Stimulated activated naive CD4-positive, alpha-beta T cell (primary cell): ENCODE measurements at places on chromosomes 6 and 20.

GRCh38 chr6:46733341-46733801, 1.8 kb downstream of the PLA2G7 start:
- DNase-seq = no peak

DNA sequence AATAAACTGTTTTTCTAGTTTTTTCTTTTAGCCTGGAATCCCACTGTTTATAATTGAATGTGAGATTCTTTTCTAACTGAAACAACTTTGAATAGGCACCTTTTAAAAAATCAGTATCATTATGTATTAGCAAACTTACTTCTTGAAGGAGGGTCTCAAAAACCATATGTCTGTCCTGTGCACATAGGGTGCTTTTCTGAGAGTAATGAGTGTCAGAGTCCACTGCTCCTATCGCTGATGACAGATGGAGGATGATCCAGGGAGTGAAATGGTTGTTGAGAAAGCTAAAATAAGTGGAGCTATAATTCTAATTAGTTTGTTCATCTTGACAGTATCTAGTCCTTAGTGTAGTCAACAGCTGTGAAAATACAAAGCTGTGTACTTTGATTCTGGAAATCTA, 35.8 kb downstream of the MEI4 start:
- no peak for DNase-seq

GRCh38 chr6:159981403-159982245, 12.7 kb downstream of the IGF2R start:
- DNase-seq = peak; percentile 32

DNA sequence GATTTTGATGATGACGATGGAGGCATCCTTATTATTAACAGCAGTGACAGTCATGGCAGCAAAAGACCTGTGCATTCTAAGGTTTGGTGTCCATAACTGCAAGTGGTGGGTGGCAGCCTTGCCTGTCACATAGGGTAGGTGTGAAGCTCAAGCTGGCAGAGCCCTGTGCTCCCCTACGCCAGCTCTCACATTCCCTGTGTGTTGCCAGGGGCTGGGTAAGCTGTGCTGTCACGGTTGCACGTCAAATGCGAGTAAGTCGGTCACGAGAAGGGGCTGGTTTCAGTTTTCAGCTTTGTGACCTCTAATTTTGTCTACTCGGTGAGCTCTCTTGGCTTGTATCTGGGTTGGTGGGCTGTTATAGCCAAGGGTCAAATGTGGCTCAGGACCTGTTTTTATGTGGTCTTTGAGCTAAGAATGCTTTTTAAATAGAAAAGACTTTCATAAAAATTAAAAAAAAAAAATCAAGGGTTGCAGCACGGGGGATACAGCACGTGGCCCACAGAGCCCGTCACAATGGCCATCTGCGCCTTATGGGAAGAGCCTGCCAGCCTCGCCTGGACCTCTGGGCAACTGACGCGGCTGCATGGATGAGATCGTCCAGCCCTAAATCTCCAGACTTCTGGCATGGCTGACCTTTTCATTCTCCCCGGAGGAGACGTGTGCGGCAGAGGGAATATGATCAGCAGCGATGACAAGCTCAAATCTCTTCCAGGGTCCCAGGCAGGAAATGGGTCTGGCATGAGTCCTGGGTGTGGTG, 148.5 kb downstream of the PHACTR3 start:
- no peak for DNase-seq

GRCh38 chr6:157929076-157929475, 52.6 kb upstream of the SYNJ2 start:
- no peak for DNase-seq

GRCh38 chr6:7261852-7262461, 51.0 kb downstream of the SSR1 start:
- DNase-seq = no peak

GRCh38 chr6:124373386-124373785, 569.7 kb downstream of the NKAIN2 start:
- no peak for DNase-seq

DNA sequence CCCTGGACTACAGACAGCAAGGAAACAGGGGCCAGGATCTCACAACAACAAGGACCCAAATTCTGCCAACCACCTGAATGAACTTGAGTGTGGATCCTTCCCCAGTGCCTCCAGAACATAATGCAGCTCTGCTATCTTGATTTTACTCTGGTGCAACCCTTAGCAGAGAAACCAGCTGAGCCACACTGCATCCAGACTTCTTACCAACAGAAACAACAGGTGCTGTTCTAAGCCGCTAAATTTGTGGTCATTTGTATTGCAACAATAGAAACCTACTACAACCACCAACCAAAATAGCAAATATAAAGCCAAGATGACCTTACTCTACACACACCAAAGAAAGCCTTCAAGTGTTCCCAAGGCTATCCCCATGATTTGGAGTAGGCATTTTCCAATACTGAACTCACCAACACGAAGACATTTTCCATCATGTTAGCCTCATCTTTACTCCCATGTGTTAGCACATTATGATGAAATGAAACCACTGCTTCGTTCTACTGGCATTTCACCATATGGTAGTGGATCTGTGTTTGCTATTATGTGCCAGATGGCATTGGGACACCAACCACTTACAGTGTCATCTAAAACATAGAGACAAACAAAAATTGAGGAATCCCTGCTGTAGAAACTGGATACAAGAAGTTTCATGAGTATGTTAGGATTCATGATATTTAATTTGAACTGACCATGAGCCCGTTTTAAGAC, 249.8 kb upstream of the ID4 start:
- no peak for DNase-seq

GRCh38 chr6:41184761-41185160, 16.2 kb downstream of the TREML2 start:
- no peak for DNase-seq

GRCh38 chr6:3831761-3832530, 17.2 kb upstream of the FAM50B start:
- DNase-seq = no peak

- DNase-seq = no peak
These were observed 288.5 kb downstream of the PRL start for GRCh38 chr6:22008248-22008836.

DNA sequence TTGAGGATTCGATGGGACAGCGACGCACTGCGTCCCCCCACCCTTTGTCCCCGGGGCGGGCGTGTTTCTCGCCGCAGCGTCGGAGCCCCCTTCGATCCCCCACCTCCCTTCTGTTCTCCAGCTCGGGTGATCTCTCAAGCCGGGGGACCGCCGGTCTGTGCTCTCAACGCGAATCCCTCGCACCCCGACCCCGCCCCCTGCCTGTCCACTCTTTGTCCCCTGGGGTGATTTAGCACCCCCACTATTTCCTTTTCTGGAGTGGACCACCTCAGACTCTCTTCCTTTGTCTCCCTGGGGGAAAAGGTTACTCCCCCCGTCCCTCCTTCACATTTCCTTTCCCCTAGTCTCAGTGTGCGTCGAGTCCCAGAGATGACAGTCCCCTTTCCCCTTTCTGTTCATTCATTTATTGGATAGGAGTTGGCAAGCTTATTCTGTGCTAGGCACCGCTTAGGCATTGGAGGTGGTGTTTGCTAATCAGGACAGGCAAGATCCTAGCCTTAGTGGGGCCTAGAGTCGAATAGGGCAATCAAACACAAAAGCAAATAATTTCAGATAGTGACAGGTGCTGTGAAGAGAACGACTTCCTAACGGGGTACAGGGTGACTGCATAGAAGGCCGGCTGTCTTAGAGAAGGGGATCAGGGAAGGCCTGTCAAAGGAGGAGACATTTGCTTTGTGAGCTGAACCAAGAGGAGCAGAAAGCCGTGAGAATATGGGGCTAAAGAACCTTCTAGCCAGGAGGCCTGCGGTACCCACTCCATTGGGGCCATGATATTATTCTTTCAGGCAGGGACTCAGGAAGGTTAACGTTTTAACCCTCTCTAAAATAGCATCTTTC, 741 bp downstream of the PTPN1 start:
- DNase-seq = peak; percentile 28

GRCh38 chr20:62997417-62998035, 9.2 kb downstream of the BHLHE23 start:
- no peak for DNase-seq

GRCh38 chr20:46220455-46221207, 87.7 kb downstream of the CDH22 start:
- no peak for DNase-seq

DNA sequence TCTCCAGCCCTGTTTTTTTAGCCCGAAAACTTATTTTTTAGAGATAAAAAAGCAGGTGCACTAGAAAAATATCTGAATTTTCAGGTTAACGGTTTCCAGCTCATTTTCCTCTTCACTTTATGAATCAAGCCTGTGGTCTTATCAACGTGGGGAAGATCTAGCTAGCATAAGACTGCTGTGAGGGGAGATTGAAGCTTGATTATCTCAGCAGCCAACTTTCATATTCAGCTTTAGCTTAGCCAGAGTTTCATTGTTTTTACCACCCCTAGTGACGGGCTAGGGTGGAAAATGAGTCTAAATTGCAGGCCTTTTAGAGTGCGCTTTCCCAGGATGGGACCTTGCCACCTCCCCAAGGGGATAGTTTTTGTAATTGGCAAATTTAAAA, 11.9 kb upstream of the RBM38 start:
- DNase-seq = no peak

DNA sequence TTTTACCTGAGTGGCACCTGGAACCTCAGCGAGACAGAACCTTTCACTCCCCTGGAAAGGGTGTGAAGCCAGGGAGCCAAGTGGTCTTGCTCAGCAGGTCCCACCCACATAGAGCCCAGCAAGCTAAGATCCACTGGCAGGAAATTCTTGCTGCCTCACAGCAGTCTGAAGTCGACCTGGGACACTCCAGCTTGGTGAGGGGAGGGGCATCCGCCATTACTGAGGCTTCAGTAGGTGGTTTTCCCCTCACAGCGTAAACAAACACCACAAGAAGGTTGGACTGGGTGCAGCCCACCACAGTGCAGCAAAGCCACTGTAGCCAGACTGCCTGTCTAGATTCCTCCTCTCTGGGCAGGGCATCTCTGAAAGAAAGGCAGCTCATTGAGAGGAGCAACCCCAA, 134.7 kb upstream of the RSPO3 start:
- DNase-seq = no peak

- no peak for DNase-seq
These were observed 1037.3 kb upstream of the FLRT3 start for GRCh38 chr20:15374682-15375081.

DNA sequence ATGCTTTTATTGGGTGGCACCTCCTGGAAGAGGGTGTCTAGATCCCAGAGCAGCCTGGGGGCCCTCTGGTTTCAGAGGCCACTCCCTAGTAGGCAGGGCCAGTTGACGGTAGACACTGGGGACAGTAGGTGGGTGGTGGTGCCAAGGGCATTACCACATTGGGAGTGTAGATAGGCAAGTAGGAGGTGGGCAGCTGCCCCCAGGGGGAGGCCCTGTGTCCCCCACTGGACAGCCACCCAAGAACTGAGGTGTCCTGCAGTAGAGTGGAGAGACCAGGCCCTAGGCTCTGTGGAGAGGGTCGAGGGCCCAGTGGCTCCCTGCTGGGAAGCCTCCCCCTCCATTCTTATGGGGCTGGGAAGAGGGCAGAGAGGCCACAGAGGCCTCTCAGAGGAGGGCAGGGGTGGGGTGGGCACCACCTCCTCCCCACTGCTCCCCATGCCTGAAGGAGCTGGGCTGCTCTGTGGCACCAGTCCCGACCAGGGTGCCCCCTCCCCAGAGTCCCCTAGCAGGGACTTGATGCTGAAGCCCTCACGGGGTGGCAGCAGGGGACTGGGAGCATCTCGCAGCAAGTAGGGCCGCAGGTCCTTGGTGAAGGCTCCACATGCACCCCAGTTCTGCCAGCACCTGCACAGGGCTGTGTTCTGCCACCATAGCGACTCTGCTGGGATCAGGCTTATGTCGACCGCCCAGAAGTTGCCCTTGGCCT, 305.0 kb upstream of the KCNQ5 start:
- DNase-seq = no peak

DNA sequence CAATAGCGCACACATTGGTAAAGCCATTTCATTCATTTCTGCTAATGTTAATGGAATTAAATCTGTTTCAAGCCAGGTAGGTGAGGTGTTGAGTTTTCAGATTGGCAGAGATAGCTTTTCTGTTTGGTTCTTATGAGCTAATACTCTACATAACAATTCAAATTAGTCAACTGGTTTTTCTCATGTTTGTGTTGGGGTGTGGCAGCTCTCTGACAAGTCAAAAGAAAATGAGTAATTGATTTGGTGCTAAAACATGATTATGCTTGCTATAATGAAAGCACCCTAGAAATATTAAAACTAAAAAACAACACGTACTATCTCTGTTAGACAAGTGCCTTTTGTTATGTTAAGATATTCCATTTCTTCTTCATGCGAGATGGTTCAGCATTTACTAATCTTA, 13.6 kb downstream of the PPP1R14C start:
- no peak for DNase-seq
